A549 (cell line): ENCODE measurements at places on chromosomes 1 and 21. TPM values are rescaled to one million over a fixed set of nuclear protein-coding genes. Genes with fewer than 3 reads are reported as not detected.

GRCh38 chr1:112317140-112317539 is 78.9 kb upstream of the CTTNBP2NL start:
- no peak for DNase-seq

DNA sequence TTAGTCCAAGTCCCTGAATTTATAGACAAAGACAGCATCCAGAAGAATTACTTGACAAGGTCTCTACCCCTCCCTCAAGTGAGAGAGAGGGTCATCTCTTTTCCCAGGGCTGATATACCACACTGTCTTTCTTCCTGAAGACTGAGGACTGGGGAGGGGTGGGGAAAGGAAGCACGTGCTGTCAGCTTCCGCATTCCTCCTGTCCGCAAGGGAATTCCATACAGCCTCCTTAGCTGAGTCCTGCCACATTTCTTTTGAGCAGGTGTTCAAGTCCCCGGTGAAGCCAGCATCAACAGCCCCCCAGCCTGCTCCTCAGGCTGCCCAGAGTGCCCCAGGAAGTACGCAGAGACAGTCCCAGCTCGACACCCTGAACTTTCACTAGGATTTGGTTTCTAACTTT is 34.2 kb downstream of the PCAT6 start:
- DNase-seq: no peak

DNA sequence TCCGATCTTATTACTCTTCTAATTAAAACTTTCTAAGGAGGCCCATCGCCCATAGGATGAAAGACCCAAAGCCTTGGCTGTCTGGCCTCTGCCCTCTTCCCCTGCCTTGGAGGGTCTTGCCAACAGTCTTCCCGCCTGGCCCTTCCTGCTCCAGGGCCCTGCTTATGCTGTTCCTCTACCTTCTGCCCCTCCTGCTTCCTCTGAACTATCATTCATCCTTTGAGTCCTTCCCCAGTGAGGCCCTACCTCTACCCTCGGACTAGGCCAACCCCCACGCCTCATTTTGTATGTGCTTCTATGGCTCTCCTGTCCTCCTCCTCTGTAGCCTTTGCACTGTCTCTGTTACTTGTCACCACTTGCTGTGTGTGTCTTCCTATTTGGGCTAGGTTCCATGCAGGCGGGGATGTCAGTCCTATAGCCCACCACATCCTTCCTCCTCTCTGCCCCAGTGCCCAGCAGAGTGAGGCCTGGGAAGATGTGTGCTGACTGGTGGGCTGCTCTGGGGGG is 5.4 kb downstream of the RUSC1 start:
- DNase-seq: no peak

- no peak for DNase-seq
Measured at GRCh38 chr1:182762536-182762935, 27.0 kb upstream of the NPL start.

DNA sequence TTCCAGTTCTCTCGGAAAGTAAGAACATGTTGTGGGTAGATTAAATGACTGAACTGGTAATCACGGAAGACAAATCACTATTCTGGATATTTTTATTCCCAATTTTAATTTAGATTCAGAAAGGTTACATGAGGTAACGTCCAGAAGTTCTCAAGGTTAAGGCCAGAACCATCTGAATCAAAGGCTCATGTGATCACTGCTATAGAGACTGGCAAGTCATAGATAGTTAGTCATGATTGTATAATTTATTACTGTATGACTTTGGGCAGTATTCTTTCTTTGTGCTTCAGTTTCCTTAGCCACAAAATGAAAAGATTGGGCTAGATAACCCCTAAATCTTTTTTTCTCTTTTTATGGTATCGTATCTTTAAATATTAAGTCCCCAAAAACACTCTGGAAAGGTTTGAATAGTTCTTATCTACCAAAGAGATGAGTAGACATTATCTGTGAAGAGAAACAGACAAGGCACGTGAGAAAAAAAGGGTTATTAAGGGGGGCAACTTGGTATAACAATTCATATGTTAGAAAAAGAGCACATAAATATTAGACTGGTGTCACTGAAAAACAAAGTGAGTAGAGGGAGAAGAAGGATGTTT is 241.0 kb downstream of the PTPRC start:
- DNase-seq: no peak

GRCh38 chr1:59039551-59039950 is 255.7 kb upstream of the JUN start:
- DNase-seq: no peak

GRCh38 chr1:201258763-201259230 is 24.5 kb upstream of the PKP1 start:
- DNase-seq: no peak

Gene MX1
- 0.58 to 0.78 TPM (median 0.67 TPM) in 3 replicates for polyA plus RNA-seq

Gene OPTC
- polyA plus RNA-seq: not detected in 3 replicates

Gene SDF4
- 94.8 to 103 TPM (median 97.4 TPM) in 3 replicates for polyA plus RNA-seq

Gene RAB25
- polyA plus RNA-seq: not detected in 3 replicates

Gene VSIG8
- 0.05 to 0.09 TPM in 2 of 3 replicates, not detected in the other for polyA plus RNA-seq

Gene SORT1
- 5.0 to 6.7 TPM (median 6.0 TPM) in 3 replicates for polyA plus RNA-seq
